Dermis microvascular lymphatic vessel endothelial cell (primary cell): ENCODE measurements at places on chromosomes 11 and 22. TPM values are rescaled to one million over a fixed set of nuclear protein-coding genes. Genes with fewer than 3 reads are reported as not detected.

Gene TRIM48
- total RNA-seq: not detected in 2 replicates

Gene GUCY1A2
- under 0.01 TPM in 2 replicates for total RNA-seq

Gene STIM1
- total RNA-seq: 15.7 and 26.6 TPM in 2 replicates

Gene RAB36
- total RNA-seq: 0.51 and 0.77 TPM in 2 replicates

Gene DDTL
- total RNA-seq: 5.2 and 6.2 TPM in 2 replicates

Gene CATSPERZ
- total RNA-seq: 0.25 TPM in 1 of 2 replicates, not detected in the other
